ENCODE measurements at places on chromosomes 4 and X.

DNA sequence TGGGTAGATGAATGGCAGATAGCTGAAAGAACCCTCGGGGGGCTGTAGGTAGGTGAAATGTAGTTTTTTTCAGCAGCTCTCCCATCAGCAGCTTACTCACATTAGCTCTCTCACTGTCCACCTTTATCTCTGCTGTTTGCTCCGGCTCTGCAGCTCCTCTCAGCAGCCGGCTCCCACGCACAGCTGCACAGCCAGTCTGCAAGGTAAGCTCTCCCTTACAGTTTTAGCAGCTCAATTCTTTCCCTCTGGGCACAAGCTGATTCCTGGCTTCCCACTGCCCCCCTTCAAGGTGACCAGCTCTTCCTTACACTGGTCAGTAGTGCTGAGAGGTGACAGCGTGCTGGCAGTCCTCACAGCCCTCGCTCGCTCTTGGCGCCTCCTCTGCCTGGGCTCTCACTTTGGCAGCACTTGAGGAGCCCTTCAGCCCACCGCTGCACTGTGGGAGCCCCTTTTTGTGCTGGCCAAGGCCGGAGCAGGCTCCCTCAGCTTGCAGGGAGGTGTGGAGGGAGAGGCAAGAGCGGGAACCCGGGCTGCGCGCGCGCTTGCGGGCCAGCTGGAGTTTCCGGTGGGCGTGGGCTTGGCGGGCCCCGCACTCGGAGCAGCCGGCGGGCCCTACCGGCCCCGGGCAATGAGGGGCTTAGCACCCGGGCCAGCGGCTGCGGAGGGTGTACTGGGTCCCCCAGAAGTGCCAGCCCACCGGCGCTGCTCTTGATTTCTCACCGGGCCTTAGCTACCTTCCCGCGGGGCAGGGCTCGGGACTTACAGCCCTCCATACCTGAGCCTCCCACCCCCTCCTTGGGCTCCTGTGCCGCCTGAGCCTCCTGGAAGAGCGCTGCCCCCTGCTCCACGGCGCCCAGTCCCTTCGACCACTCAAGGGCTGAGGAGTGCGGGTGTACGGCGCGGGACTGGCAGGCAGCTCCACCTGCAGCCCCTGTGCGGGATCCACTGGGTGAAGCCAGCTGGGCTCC is 393.6 kb downstream of the CENPC start:
- no peak for DNase-seq

DNA sequence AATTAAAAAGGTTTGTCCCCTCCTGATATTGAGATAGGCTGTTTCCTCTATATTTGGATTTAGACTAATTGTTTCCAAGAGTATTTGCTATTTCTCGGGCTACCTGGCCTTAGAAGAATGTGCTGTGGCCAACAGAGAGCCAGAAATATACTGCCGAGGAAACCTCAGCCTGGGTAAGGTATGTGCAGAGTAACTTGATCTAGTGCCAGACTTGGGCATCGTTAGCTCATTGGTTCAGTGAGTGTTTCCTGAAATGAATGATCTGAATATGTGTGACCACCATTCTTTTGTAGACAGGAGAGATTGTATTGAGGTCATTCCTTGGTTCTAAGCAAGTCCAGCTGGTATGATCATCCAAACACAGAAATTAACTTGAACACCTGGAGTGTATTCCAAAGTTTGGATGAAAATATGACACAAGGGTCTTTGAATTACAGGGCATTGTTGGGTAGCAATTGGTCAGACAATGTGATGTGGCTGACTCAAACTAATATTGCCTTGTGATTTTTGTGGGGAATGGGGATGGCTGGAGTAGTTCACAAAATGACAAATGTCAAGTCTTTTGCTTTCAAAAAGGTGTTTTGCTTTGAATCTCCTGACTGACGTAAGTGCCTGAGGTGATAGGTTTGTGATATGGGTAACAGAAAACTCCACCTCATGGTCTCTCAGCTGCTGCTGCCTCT is 100.2 kb upstream of the CXCL13 start:
- no peak for DNase-seq

- peak; percentile 2 for DNase-seq
These were observed 164.4 kb downstream of the QDPR start for GRCh38 chr4:17347445-17347844.

DNA sequence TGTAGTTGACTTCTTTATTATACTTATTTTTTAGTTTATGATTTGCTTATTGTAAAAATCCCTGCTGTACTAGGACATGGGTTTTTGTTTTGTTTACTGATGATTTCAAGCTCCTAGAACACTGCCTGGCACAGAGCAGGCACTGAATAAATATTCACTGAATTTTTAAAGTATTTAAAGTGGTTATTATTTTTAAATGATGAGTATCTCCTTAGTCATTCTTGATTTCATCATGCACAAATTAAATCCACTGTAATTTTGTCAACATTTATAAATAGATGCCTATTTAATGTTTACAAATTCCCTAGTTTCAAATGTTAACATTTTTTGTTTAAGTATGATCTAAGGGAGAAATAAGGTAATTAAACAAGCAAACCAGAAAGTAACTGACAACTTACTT is 367.9 kb upstream of the SLIT2 start:
- no peak for DNase-seq

GRCh38 chrX:68061206-68061535 is 372.1 kb downstream of the OPHN1 start:
- DNase-seq: no peak

GRCh38 chr4:180150818-180151217 is 2092.4 kb upstream of the TENM3 start:
- DNase-seq: no peak

DNA sequence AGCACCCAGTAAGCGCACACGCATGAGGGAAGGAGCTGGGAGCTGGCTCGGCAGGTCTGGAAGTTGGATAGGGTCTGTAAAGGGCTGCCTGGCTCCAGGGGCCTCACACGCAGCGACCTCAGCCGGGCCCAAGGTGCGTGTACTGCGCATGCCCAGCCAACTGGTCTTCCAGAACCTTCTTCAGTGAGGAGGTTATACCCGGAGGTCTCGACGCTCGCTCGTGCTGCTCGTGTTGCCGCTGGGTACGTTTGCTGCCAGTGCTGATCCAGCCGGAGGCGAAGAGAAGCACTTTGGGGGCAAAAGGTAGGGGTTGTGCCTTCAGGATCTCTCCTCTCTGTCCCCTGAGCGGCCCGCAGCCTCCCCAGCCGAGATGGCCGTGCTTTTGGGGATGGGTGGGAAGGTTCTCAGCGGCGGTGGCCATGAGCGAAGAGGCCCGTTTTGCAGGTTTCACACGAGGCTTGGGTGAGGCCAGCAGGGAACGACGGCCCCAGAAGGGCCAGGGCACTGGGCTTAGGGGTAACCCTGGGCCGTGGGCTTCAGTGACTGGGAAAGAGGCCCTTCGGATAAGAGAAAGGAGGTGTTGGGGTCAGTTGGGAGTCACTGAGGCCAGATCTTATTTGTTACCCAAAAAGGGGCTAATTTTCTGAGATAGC is 3.8 kb upstream of the CXCL9 start:
- no peak for DNase-seq

DNA sequence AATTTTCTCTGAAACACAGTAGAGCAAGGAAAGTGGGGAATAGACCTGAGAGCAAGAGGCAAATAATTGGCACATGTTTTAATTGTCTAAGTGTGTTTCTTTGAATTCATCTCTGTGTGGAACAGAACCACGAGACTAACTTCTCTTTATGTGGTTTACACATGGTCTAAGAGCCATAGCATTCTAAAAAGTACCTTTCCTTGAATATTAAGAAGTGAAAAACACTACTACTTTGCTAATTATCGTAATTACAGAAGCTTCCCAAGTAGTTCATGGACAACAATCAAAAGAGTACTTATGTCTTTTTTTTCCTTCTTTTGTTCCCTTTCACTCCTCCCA is 2.9 kb upstream of the CYBB start:
- DNase-seq: no peak

- no peak for DNase-seq
These were observed 32.5 kb downstream of the TACC3 start for GRCh38 chr4:1753697-1754311.

DNA sequence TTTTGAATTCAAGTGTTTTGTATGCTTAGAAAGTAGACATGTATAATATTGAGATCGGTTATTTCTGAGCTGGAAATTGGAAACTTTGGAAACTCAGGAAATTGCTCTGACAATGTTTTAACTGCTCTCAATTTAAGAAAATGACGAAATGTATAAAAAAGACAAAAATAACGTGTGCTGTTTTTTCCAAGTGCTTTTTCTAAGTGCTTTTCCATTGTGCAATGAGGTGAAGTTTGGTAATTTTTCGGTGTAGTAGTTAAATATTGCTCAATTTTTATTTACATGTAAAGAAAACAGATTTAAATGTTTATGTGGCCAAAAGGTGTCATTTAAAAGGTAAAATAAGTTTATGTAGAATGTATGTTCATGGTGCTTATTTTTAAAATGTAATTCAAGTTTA is 39.4 kb upstream of the RHOH start:
- peak; percentile 8 for DNase-seq

- no peak for DNase-seq
These were observed 93.3 kb upstream of the SCML1 start for GRCh38 chrX:17644001-17644400.

DNA sequence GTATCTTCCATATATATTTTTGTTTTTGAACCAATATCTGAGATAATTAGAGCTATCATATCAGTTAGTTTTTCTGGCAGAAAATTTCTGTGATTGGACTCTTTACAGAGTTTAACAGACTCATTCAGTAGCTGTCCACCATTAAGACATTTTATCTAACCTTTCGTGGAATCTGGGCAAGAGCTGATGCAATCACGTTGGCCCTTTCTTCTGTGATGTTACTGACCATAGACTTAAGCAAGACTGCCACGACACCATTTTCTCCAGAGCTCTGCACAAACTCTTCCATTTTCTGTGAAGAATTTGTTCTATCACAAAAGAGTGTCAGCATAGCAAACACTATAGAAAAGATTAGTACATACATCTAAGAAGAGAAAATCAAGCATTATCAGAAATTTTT is 41.8 kb upstream of the UGT2B15 start:
- no peak for DNase-seq

- no peak for DNase-seq
These were observed 54.9 kb downstream of the SLC9A7 start for GRCh38 chrX:46703980-46704379.

- DNase-seq: no peak
These were observed 223.1 kb downstream of the UNC5C start for GRCh38 chr4:95325665-95326064.

DNA sequence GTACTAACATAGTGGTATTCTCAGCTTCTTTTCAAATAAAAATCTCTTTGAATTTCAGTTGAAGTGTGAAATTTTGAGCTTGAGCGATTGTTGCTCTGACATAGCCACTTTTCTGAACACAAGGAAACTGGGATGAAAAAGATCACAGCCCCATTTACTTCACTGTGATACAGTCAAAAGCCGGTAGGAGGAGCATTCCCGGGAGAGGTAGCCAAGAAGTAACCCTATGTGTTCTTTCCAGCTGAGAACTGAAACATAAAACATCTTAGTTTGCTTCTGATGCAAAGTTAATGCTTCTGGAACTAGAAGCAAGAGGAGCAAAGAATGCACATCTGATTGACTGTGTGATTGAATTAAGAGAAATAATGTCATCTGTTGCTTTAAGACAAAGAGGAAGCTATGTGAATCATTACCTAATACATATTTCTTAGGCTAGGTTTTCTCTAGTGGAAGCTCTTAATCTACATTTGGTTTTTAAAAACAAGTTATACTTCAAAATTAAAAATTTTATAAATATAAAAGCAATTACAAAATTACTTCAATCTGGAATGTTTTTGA is 88.3 kb upstream of the UNC5C start:
- no peak for DNase-seq

GRCh38 chrX:138929926-138930582 is 218.5 kb upstream of the FGF13 start:
- no peak for DNase-seq

DNA sequence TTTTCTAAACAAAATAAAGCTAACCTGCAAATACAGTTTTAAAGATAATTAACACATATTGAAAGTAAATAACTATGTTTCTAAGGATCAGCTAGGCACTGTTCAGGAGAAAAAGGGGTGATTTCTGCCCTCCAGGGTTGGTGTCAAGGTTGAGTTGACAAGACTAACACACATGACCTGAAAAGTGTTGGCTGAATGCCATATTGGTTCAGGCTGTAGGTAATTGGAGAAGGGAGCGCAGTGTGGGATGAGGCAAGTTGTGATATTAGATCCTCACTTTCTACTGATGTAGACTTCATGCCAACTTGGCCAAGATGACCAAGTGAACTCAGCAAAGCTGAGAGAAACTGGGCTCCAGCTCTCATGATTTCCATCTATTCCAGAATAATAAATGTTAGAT is 42.2 kb downstream of the PPM1K start:
- no peak for DNase-seq

DNA sequence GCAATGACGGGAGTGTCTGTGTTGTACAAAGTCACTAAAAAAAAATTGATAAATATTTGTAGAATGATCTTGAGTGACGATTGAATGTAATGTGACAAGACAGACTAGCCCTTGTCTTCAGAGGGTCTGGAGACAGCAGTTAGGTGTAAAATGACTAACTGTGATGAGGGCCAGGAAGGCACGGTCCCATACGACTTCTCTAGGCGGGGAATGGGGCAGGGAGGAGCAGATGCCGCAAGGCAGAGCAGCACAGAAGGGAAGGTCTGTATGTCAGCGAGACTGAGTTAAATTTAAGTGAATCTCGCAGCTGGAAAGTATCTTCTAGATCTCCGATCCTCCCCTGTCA is 405 bp downstream of the CENPE start:
- no peak for DNase-seq

- DNase-seq: no peak
These were observed 16.2 kb upstream of the S100G start for GRCh38 chrX:16633754-16634153.

GRCh38 chr4:55303760-55304165 is 42.3 kb upstream of the SRD5A3 start:
- no peak for DNase-seq

Data from suppressor macrophage (primary cell).